GM12892 (cell line): ENCODE measurements at places on chromosomes 12 and 14.

- DNase-seq: no peak
Observed at GRCh38 chr12:123126294-123127181, 24.4 kb downstream of the PITPNM2 start.

DNA sequence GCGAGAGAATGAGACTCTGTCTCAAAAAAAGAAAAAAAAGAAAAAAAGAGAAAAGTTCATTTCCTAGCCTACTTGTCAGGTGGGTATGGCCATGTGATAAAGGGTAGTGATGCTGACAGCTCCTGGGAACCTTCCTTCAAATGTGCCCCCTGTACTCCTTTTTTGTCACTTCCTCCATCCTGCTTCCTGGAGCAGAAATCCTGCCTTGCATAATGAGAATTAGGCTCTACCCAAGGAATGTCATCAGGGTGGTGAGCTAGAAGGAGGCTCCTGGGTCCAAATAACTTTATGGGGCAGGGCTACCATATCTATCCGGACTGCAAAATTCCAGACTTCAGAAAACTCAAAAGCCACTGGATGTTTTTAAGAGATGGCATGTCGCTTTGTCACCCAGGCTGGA, 27.8 kb upstream of the FBXO34 start:
- no peak for DNase-seq

GRCh38 chr14:80323038-80323665, 111.8 kb upstream of the DIO2 start:
- DNase-seq: no peak

GRCh38 chr14:102584871-102585869, 7.3 kb upstream of the RCOR1 start:
- DNase-seq: no peak
